ENCODE measurements at places on chromosomes 16 and 17.

- no peak for DNase-seq
These were observed 28.1 kb upstream of the LGALS9 start for GRCh38 chr17:27602721-27603420.

DNA sequence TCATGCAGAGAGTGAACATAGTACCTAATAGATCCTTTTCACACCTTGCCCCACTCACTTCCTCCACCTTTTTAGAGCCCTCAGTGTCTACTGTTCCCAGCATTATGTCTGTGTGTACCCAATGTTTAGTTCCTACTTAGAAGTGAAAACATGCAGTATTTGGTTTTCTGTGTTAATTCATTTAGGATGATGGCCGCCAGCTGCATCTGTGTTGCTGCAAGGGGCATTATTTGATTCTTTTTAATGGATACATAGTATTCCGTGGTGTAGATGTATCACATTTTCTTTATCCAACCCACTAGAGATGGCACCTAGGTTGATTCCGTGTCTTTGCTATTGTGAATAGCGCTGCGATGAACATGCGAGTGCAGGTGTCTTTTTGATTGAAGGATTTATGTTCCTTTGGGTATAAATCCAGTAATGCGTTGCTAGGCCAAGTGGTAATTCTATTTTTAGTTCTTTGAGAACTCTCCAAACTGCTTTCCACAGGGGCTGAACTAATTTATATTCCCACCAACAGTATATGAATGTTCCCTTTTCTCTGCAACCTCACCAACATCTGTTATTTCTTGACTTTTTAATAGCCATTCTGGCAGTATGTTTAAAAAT is 47.1 kb downstream of the HLF start:
- no peak for DNase-seq

DNA sequence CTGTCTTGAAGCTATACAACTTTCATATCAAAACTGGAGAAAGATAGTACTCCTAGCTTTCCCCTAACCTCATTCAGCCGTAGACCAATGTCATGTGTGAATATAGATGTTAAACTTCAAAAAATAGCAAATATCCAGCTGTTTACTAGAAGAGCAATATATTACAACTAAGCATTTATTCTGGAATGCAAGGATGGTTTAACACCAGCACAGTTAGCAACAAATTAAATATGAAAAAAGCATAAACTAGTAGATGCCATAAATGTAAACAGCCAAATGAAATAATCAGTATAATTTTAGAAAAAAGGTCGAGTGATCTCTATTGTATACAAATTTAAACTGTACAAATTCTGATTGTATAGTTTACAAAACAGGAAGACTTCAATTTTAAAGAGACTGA is 59.7 kb downstream of the SDR42E1 start:
- DNase-seq, result no peak

DNA sequence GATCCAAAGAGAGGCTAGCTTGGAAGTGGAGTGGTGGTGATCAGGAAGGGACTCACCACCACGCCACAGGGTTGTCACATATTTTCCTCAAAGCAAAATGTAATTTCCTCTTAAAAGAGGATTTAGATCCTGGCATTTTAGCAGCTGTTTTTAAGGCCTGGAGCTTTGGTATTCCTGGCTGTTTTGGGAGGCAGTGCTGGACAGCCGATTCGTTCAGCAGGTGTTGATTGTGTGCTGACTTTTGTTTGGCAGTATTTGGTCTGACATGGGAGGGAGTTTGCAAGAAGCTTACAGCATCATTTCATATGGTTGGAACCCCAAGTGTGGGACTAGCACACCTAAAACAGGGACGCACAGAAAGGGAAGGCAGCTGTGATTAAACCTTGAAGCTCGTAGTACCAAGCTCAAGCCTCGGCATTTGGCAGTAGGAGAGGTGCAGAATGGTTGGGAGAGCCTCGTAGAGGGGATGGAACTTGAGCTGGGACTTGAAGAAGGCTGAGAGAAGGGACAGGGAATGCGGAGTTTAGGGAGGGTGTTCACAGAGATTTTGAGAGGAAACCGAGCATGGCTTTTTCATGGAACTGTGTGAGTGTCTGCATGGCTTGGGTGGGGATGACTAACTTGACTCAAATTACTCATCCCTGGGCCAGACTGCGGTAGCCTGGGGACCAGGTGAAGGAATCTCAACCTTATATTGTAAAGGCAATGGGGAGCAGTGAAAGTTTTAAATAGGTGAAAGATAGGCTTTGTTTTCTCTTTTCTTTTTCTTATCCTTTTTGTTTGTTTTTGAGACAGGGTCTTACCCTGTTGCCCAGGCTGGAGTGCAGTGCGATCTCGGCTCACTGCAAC is 52.3 kb downstream of the RPTOR start:
- no peak for DNase-seq

GRCh38 chr17:53119773-53120172 is 703.0 kb upstream of the KIF2B start:
- DNase-seq, result no peak

DNA sequence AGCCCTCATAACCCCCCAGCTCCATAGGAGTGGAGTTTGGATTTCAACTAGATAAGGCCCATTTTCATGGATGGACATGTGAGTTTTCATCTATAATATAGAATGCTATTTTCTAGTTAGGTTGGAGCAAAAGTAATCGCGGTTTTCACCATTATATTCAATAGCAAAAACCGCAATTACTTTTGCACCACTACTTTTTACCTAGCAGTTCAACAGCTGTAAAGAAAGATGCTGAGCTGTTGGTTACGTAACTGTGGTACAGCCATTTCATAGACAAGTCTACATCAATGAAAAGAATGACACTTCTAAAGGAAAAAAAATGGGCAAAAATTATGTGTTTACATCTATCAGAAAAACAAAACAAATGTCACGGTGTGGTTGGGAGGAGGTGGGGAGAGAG is 507.7 kb downstream of the MAF start:
- DNase-seq, result no peak

GRCh38 chr16:69727916-69728270 is 1.5 kb upstream of the NQO1 start:
- no peak for DNase-seq

- DNase-seq, result no peak
These were observed 9.5 kb upstream of the PPP1R27 start for GRCh38 chr17:81844327-81844851.

GRCh38 chr17:27810902-27811557 is 10.7 kb upstream of the NOS2 start:
- DNase-seq, result no peak

DNA sequence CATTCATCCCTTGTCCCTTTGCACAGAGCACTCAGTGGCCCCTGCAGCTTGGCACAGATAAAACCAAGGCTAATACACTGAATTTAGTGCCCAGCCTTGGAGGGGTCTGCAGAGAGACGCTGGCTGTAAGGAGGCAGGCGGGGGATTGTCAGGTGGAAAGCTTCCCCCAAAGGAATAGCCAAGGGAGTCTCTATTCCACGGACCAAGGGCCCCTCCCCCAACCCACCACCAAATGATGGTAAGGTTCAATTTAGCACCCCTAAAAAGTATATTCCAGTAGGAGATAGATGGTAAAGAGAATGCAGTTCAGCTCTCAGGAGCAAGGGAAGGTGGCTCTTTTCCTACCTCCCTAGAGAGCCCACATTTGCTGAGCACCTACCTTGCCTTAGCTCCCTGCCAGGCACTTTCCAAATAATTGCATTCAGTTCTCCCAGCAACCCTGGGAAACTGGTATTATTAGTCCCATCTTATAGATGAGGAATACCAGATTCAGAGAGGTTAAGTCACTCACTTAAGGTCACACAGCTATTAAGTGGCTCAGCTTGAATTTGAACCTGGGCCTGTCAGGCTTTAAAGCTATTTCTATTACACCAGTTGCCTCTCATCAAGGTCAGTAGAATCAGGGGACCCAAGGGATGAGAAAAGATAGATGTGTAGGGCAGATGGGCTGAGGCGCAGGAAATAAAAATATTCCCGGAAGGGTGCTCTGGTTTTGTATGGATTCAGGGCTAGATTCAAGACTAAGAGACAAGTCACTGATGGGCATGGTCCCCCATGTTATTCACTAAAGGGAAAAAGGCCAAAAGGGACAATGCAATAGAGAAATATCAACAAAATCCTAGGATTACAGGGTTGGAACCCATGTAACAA is 20.0 kb upstream of the ZFHX3 start:
- peak; percentile 11 for DNase-seq

DNA sequence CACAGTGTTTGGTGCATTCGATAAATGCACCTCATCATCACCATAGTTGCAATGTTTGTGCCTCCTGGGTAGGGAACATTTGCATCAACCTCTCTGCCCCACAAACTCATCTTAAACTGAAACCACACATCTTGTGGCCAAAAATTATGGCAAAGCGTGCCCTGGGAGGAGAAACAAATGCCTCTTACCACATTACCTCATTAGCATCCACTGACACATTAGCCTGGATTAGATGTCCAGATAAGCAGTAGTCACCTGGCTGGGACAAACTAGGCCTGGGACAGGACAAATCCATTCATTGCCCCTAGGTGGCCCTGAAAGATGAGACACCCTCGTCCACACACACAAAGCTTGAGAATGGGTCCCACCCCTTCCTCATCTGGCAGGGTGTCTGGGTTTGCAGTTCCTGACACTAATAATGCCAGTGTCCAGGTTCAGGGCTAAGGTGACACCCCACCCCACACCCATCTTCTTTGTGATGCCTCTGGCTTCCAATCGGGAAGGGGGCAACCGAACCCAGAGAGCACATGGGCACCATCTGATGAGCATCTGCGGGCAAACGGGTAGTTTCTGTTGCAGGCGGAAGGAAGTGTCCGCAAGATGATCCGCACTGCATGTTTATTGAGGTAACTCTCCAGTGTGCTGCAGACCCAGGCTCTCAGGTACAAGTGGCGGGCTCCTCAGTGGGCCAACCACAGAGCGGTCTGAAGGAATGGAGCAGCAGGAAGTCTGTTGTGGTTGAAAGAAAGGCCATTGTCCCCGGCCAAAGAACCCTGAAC is 8.6 kb downstream of the XYLT1 start:
- no peak for DNase-seq

GRCh38 chr17:79629548-79630049 is 18.7 kb upstream of the RBFOX3 start:
- no peak for DNase-seq

- no peak for DNase-seq
These were observed 202.4 kb downstream of the AXIN2 start for GRCh38 chr17:65359016-65359415.

- DNase-seq, result no peak
These were observed 76.6 kb upstream of the CORO6 start for GRCh38 chr17:29699283-29699682.

DNA sequence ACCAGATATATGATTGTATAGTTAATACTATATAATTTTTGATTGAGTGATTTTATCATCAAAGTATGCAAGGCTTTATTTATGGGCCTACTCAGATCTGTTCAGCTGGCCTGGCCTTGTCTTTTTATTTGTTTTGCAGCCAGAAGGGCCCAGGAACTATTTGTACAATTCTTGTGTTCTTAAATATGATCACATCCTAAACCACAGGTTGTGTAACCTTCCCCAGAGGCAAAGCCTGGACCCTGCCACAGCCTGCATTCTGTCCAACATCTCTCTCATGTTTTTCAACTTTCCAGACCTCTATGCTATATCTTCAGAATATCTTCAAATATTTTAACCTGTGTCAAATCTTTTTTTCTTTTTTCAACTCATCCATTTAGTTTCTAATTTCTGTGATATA is 410.4 kb upstream of the MON1B start:
- no peak for DNase-seq

DNA sequence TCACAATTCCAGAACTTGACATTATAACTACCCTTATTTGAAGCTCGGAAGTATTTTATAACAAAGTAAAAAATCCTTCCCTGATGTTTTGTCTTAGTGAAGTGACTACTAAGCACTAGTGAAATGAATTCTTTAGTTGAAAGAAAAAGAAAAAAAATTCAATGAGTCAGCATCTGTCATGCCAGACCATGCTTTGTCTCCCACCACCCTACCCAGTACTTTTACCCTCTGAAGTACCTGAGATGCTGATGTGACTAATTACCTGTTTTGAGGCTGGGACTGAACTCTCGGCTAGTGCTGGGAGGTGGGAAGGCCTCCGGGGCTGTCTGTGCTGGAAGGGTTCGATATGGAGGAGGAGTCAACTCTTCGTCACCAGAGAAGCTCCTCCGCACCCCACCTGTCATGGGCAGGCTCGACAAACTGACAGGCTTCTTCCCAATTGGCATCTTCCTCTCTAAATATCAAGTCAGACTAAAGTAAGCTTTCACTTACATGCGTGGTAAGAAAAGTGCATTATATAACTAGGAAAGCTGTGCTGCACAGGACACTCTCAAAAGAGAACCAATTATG is 19.6 kb downstream of the NME2 start:
- no peak for DNase-seq

- DNase-seq, result no peak
These were observed 15.0 kb upstream of the NTN1 start for GRCh38 chr17:9006175-9006767.

DNA sequence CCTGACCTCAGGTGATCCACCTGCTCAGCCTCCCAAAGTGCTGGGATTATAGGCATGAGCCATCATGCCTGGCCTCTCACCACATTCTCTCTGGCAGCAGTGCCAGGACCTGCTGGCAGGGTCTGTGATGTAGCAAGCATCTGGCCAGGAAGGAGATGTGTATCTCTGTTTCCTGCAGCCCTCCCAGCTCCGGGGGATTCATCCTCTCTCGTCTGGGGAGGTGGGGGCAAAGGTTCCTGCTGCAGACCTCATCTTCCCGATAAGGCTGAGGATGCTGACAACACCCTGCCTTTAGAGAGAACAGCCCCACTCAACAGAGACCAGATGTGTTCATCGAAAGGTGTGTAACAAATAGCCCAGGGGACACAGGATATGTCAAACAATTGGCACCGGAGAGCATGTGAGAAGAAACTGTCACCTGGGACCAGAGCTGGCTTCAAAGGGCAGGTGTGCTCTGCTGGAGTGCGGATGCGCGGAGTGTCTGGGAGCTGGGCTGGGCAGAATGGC is 54.8 kb upstream of the SEC14L1 start:
- no peak for DNase-seq

Measured in right kidney (tissue), 9 donors.